ENCODE measurements at places on chromosomes 7 and 10.

GRCh38 chr10:70698211-70698610 is 25.9 kb downstream of the ADAMTS14 start:
- DNase-seq, result no peak

DNA sequence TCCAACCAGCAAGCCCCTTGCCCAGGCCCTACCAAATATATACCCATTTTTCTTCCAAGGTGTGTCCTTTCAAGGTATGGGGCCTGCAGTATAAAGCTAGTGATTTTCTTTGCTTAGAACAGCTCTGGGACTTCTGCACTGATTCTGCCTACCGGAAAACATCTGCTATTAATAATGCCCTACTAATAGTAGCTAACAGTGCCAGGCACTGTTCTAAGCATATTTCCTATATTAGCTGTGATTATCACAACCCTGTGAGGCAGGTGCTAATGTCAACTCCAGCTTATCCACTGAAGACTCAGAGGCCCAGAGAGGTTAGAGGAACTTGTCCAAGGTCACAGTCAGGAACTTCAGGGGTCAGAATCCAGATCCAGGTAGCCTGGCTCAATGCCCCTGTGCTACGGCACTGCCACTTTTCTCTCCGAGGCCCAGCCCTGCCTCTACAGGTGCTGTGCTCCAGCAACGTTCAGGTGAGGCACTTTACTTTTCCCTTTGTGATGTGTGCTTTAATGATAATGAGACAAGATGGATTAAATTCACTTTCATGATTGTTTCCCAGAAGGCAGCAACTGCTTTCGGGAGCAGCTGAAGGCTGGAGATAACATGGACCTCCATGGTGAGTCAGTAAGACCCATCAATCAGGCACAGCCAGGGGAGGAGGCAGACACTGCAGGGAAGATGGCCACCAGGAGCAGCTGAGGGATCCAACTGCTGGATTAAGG is 26.7 kb downstream of the TAS2R41 start:
- no peak for DNase-seq

DNA sequence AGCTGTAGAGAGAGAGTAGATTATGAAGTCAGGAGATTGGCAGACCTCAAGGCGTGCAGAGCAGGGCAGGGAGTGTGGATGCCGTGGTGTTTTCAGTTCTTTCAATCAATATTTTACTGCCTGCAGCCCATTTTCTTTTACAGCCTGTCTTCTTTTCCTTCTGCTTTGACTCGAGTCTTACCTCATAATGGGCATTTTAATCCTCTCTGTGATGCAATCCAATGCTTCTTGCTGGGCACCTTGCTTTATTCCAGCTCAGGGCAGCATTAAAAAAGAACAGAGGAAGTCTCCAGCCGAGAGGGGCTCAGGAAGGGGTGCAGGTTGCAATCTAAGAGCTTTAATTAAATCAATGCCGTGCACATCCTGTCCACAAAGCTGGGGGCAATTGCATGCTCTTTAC is 839.0 kb downstream of the LRMDA start:
- DNase-seq, result no peak

GRCh38 chr10:8136736-8137135 is 82.2 kb downstream of the GATA3 start:
- DNase-seq, result peak; percentile 57

DNA sequence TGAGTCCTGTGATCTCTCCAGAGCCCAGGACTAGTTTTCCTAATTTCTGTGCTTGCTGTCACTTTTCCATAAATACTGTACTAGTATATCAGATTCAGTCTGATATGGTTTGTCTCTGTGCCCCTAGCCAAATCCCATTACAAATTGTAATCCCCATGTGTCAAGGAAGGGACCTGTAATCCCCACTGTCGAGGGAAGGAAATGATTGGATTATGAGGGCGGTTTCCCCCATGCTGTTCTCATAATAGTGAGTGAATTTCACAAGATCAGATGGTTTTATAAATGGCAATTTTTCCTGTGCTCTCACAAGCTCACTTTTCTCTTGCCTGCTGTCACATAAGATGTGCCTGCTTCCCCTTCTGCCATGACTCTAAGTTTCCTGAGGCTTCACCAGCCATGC is 54.8 kb upstream of the IFRD1 start:
- no peak for DNase-seq

DNA sequence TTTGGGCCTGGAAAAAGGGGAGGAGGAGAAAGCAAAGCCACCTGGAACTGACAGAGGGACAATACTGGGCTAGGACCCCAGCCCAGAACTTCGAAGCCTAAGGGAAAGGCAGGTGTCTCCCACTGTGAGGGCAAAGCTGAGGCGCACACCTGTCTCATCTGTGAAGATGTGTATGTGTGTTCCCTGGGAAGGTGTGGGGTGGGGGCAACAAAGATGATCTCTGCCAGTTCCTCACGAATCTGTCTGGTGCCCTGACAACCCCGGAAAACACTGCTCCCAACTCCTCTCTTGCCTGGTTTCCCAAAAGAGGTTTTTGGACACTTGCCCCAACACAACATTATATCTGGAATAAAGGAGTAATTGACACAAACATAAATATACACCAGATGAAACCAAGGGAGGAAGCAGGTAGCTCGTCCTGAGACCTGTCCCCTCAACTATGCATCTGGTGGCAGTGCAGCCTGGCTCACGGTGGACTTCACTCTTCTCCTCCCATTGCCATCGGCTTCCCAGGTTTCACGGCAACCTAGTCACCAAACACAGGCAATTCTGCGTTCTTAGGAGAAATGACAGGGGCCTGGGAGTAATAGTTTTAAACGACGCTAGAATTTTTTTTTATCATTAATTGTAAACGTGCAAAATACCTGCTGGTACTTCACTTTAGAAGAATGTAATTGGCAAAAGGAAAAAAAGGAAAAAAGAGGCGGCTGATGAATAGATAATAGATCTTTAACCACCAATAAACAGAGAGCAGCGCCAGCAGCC is 1.7 kb upstream of the EMX2 start:
- DNase-seq, result no peak
